ENCODE measurements at places on chromosomes 16 and 17. TPM values are rescaled to one million over a fixed set of nuclear protein-coding genes. Genes with fewer than 3 reads are reported as not detected.

The SLFN12 gene
- 38.8 TPM for total RNA-seq

The CCL7 gene
- total RNA-seq = 0.19 TPM

The CSNK1D gene
- total RNA-seq = 43.5 TPM

The SOX8 gene
- 1.4 TPM for total RNA-seq

The PLA2G10 gene
- not detected for total RNA-seq

The MYH8 gene
- total RNA-seq = not detected

The ADGRG1 gene
- 9.0 TPM for total RNA-seq

The KRTAP9-4 gene
- not detected for total RNA-seq

The LITAFD gene
- total RNA-seq = not detected

The ZACN gene
- total RNA-seq = not detected

The NEUROD2 gene
- not detected for total RNA-seq

The TBC1D3I gene
- total RNA-seq = not detected

The SALL1 gene
- 0.31 TPM for total RNA-seq

The ZNF747 gene
- 9.1 TPM for total RNA-seq

The CHST4 gene
- not detected for total RNA-seq

The COL1A1 gene
- 507 TPM for total RNA-seq

The CCP110 gene
- total RNA-seq = 10.9 TPM

The TNK1 gene
- not detected for total RNA-seq

The FBXW10B gene
- 0.56 TPM for total RNA-seq

The PIRT gene
- total RNA-seq = not detected

The TBX2 gene
- 72.3 TPM for total RNA-seq

The TMEM92 gene
- not detected for total RNA-seq

The CFDP1 gene
- total RNA-seq = 50.1 TPM

The RAB26 gene
- 2.0 TPM for total RNA-seq

The CSH1 gene
- not detected for total RNA-seq

The TAC4 gene
- not detected for total RNA-seq

The CCDC40 gene
- total RNA-seq = 2.9 TPM

The BRIP1 gene
- 5.4 TPM for total RNA-seq

The STX1B gene
- total RNA-seq = 0.25 TPM

The ULK2 gene
- 37.4 TPM for total RNA-seq

The SERPINF2 gene
- total RNA-seq = not detected

The HBZ gene
- not detected for total RNA-seq

The KRT28 gene
- not detected for total RNA-seq

The VASN gene
- 88.0 TPM for total RNA-seq

The TNFSF12 gene
- 21.8 TPM for total RNA-seq

The SLC6A2 gene
- not detected for total RNA-seq

The NXPH3 gene
- 4.4 TPM for total RNA-seq

The HBA2 gene
- not detected for total RNA-seq

The EDC4 gene
- total RNA-seq = 55.4 TPM

The CNGB1 gene
- under 0.01 TPM for total RNA-seq

The MT1E gene
- total RNA-seq = 90.1 TPM

The RRAD gene
- total RNA-seq = 7.7 TPM

The SPATA22 gene
- total RNA-seq = not detected

The E4F1 gene
- 22.6 TPM for total RNA-seq

The TNFRSF13B gene
- not detected for total RNA-seq

The SCIMP gene
- not detected for total RNA-seq

The CFAP20 gene
- total RNA-seq = 28.4 TPM

The EPN3 gene
- 0.13 TPM for total RNA-seq

Data from aortic smooth muscle cell (primary cell).